ENCODE measurements at places on chromosomes 2 and 18.
A peak's percentile ranks its signal among the peaks of the same experiment; 100 is the strongest.

GRCh38 chr2:39991298-39991697 lies 212.2 kb upstream of the THUMPD2 start:
- no peak for DNase-seq
- H3K4me1 ChIP-seq: no peaks in the 10 kb centered on the region
- no peaks in the 10 kb centered on the region for H3K27me3 ChIP-seq
- H3K4me3 ChIP-seq: no peak overlapping the region
- no peak overlapping the region for H3K27ac ChIP-seq

- H3K27ac ChIP-seq: no peak overlapping the region
- no peak overlapping the region for H3K4me3 ChIP-seq
- no peaks in the 10 kb centered on the region for H3K4me1 ChIP-seq
- DNase-seq: no peak
- H3K27me3 ChIP-seq: no peaks in the 10 kb centered on the region
These were observed 47.0 kb upstream of the GBX2 start for GRCh38 chr2:236215196-236215595.

DNA sequence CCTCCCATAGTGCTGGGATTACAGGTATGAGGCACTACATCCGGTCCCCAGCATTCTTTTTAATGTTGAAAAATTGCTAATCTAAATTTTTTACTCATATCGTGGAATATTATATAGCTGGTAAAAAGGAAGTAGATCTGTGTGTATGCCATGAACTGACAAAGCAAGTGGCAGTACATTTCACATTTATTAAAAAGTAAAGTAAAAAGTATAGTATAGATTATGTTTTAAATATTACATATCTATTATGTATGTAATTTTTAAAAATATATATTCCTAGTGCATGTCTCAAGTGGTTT lies 25.1 kb downstream of the PLEKHB2 start:
- no peak overlapping the region for H3K27ac ChIP-seq
- no peak overlapping the region for H3K4me3 ChIP-seq

GRCh38 chr2:197919487-197919886 lies 115.1 kb downstream of the PLCL1 start:
- H3K4me1 ChIP-seq: no peaks in the 10 kb centered on the region
- H3K27ac ChIP-seq: no peak overlapping the region
- H3K4me3 ChIP-seq: no peak overlapping the region
- DNase-seq: no peak
- H3K36me3 ChIP-seq: no peaks in the 10 kb centered on the region

DNA sequence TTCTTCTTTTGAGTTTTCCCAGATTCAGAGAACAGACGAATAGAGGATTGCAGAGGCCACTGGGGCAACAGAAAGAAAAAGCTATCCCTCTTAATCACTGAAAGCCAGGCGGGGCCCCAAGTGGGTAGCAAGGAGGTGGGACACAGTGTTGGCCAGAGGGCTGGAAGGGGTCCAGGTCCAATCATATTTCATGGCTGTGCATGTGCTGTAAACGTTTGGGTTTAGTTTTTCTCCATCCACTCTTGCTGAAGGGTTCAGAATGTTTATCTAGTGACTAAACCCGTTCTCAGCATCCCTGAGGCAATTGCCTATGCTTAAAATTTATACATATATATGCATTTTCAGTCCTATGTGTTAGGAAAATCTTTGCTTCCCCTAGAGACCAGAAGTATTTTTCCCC lies 99.4 kb upstream of the EPHA4 start:
- H3K27me3 ChIP-seq: no peaks in the 10 kb centered on the region
- no peaks in the 10 kb centered on the region for H3K4me1 ChIP-seq
- no peaks in the 10 kb centered on the region for H3K36me3 ChIP-seq
- DNase-seq: no peak
- no peak overlapping the region for H3K27ac ChIP-seq
- H3K4me3 ChIP-seq: no peak overlapping the region

- no peak overlapping the region for H3K4me3 ChIP-seq
- no peaks in the 10 kb centered on the region for H3K4me1 ChIP-seq
- H3K36me3 ChIP-seq: no peaks in the 10 kb centered on the region
- no peak overlapping the region for H3K27ac ChIP-seq
These were observed 23.5 kb upstream of the CRYBA2 start for GRCh38 chr2:219016721-219017120.

GRCh38 chr2:174585146-174585545 lies 12.5 kb downstream of the WIPF1 start:
- peak; percentile 80 for DNase-seq
- H3K4me1 ChIP-seq: no peaks in the 10 kb centered on the region
- H3K27me3 ChIP-seq: no peaks in the 10 kb centered on the region
- H3K27ac ChIP-seq: peak overlapping the region; percentile 57
- H3K36me3 ChIP-seq: no peaks in the 10 kb centered on the region

DNA sequence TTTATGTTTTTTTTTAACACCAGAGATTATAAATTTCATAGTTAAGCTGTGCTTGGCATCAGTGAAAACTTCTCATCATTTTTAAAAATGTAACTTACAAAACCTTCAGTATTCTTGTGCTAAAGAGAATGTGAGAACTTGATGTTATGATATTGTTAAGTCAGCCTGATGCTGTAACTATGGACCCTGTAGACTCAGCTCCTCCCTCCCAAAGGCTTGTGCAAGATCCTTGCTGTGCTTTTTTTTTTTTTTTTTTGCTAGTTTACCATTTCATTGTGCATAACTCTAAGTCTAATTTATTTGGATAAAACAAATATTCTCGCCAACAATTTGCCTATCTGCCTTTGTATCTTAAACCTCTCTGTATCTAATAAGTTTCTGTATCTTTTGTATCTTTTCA lies 12.9 kb upstream of the TFPI start:
- H3K27me3 ChIP-seq: no peaks in the 10 kb centered on the region
- no peak overlapping the region for H3K4me3 ChIP-seq
- H3K27ac ChIP-seq: no peak overlapping the region
- H3K4me1 ChIP-seq: no peaks in the 10 kb centered on the region

DNA sequence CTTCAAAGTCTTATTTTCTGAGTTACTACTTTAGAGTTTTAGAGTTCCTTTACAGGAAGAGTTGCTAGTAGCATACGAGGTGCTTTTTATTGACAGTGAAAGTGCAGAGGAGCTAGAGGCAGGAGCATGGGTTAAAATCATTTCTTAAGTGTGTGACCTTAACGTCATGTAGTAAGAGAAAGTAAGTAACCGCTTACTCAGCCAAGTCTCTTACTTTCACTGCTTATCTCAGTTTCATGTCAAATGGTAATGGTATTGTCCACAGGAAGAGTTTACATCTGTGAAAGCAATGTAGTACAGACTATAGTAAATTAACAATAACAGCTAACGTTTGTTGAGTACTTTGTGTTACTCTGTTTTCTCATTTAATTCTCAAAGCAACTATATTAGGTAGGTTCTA lies 12.6 kb downstream of the NDUFAF7 start:
- H3K27ac ChIP-seq: no peak overlapping the region
- no peaks in the 10 kb centered on the region for H3K4me1 ChIP-seq
- peaks cover 22% of the 10 kb centered on the region for H3K36me3 ChIP-seq
- no peak for DNase-seq
